Epithelial cell of proximal tubule (primary cell): ENCODE measurements at places on chromosomes 12 and 14. TPM values are rescaled to one million over a fixed set of nuclear protein-coding genes. Genes with fewer than 3 reads are reported as not detected.

PFKM gene
- 23.9 and 42.5 TPM in 2 replicates for total RNA-seq

PLXNC1 gene
- total RNA-seq, result 0.06 and 0.07 TPM in 2 replicates

DNA sequence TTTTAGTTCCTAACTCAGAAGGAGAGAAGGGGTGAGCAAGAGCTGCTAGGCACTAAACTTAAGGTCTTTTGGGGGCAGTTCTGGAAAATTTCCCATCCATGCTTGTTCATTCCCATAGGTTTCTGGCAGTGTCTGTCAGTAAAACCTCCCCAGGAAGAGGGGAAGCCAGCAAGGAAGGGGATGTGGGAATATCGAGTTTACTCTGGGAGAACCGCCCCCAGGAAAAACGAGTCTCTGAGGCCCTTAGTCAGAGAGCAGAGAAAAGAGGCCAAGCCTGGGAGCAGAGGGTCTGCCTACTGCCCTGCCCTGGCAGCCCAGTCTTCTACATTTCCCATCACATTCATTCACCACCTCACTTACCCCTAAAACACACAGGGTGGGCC lies 55.9 kb downstream of the TMCC3 start:
- DNase-seq, result no peak

DNA sequence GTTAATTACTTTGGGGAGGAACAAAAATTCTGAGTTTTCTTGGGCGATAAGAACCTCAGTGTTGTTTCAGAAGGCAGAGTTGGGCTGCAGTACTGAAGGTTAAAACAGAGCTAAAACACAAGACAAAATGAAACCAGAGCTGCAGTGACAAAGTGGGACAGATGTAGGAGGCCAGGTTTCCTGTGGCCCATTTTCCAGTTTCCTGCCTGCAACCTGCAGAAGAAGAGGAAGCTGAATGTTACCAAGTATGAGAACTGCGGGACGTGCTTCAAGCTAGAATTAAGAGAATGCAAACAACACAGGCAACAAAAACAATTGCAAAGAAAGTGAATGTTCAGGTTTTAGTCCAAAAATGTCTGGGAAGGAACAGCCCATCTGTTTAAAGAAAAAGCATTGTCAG lies 17.8 kb downstream of the ELK3 start:
- DNase-seq, result no peak

GRCh38 chr14:99055816-99056215 lies 216.2 kb downstream of the BCL11B start:
- DNase-seq, result no peak

- DNase-seq, result no peak
These were observed 126.8 kb upstream of the CPSF6 start for GRCh38 chr12:69112616-69113015.
